ENCODE measurements at places on chromosomes 1 and 21.

GRCh38 chr1:44217809-44218410 lies 4.6 kb downstream of the DMAP1 start:
- peak; percentile 80 for DNase-seq

- no peak for DNase-seq
Observed at GRCh38 chr1:154448331-154448811, 43.2 kb downstream of the IL6R start.

DNA sequence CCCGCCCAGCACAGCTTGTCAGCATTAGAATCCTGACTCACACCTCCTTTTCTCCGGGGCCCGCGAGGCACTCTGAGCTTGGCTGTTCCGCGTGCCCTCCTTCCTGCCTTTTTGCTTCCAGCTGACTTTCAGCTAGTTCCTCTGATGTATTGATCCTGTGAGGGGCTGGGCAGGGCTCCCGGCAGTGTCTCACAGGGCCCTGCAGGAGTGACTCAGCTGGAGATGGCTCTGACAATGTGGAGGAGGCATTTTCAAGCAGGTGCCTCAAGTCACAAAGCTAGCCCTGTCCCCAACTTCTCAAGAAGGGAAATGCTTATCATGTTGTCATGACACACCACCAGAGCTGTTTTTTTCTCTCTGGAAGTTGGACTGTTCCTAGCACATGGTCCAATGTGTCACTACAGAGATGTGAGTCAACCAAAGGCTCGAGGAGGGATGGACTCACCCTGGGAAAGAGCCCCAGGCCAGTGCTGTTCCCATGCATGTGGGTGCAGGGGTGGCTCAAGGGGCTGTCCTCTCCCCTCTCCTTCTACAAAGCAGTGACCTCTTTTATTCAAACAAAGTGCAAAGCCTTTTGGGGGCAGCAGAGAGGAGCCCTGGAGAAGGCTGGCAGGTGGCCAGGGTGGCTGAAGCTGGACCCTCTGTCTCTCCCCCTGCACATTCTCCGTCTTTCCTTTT lies 30.6 kb downstream of the SYT6 start:
- no peak for DNase-seq

DNA sequence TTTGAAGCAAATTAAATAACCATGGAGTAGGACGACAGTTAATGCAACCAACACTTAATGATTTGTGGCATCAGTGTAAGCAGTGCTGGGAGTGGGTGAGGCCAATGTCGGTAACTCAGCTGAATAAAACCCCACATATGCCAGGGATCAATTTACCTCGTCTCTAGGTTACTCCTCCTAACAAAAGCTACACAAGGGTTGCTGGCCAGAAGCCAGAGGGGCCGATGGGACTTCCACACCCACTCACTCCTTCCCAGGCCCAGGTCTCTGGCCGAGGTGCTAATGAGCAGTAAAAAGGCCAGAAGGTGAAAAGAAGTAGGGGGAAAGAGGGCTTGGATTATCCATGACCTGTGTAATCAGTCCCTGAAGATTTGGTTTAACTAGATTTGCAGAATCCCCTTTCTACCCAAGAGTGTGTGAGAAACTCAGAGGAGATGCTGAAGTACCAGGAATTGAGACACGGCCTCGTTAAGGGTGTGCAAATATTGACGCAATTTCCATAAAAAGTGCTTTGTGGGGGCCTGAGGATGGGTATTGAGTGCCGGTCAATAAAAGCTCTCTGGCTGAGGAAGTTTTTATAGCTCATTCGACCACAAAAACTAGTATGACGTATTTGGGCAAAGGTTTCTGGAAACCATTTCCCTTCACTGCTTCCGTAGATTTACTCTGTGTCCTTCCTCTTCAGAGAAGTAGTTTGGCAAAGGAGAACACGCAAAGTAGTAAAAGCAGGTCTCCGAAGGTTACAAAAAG lies 145.5 kb downstream of the TBX15 start:
- DNase-seq, result no peak

DNA sequence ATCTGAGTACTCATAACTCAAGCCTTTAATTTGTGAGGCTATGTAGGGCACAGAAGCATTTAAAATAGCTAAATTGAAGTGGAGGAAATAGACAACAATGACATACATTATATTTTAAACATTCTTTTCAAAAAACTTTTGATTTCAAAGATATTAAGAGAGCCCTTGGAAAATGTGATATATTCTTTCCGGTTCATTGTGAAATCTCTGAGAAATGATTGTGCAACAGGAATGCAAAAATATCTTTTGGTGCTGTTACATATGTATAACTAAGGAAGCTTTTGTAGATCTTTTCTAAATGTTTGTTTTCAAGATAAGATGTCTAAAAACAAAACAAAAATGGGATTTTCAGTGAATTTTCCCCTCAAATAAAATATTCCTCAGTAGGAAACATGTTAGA lies 185.2 kb downstream of the LEPR start:
- no peak for DNase-seq

- DNase-seq, result no peak
Observed at GRCh38 chr1:180198196-180198595, 31.9 kb upstream of the LHX4 start.

DNA sequence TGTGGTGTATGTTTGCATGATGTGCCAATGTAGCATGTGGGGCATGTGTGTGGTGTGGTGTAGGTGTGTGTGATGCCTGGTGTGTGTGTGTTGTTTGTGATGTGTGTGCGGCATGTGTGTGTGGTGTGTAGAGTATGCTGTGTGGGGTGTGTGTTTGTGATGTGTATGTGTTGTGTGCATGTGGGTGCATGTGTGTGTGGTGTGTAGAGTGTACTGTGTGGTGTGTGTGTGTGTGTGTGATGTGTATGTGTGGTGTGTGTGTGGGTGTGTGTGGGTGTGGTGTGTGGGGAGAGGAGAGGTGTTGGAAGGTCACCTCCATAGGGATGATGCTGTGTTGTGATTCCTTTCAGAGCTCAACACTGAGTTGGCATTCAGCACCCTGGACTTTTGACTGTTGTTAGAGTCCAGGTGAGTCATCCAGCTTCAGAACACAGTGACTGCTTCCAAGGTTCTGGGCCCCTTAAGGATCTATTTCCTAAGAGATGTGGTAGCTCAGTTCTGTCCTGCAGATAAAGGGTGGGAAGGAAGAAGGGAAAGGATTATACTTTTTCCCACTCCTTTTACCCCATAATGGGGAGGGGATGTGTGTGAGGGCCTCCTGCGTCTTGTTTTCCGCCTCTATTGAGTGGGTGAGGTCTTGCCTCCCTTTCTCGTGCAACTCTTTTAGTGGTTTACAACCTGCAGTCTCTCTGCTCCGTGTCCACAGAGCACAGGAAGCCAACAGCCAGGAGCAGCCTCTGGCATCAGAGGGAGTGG lies 47.6 kb downstream of the RHOU start:
- no peak for DNase-seq

- no peak for DNase-seq
Observed at GRCh38 chr1:51523931-51524330, 4.9 kb upstream of the EPS15 start.

GRCh38 chr1:22749503-22749902 lies 38.9 kb downstream of the EPHB2 start:
- no peak for DNase-seq

DNA sequence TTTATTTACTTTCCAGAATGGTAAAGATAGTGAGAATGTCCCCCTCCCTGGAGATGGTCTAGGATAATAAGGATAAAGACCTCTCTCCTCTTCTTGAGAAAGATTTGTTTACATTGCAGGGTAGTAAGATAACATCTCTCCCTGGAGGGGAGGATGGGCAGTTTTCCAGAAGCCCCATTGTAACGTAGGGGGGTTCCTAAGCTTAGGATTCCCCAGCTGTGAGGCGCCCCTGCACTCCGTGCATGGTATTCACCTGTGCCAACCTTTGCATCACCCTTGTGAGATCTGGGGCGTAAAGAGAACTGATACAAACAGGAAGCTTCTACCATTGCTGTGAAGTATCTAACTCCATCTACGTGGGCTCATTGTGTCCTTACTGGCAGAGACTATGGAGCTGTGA lies 148.7 kb upstream of the DNAH14 start:
- no peak for DNase-seq

GRCh38 chr1:89615676-89616598 lies 17.0 kb upstream of the LRRC8C start:
- no peak for DNase-seq

- no peak for DNase-seq
Observed at GRCh38 chr1:170290276-170290675, 144.5 kb downstream of the NTMT2 start.

DNA sequence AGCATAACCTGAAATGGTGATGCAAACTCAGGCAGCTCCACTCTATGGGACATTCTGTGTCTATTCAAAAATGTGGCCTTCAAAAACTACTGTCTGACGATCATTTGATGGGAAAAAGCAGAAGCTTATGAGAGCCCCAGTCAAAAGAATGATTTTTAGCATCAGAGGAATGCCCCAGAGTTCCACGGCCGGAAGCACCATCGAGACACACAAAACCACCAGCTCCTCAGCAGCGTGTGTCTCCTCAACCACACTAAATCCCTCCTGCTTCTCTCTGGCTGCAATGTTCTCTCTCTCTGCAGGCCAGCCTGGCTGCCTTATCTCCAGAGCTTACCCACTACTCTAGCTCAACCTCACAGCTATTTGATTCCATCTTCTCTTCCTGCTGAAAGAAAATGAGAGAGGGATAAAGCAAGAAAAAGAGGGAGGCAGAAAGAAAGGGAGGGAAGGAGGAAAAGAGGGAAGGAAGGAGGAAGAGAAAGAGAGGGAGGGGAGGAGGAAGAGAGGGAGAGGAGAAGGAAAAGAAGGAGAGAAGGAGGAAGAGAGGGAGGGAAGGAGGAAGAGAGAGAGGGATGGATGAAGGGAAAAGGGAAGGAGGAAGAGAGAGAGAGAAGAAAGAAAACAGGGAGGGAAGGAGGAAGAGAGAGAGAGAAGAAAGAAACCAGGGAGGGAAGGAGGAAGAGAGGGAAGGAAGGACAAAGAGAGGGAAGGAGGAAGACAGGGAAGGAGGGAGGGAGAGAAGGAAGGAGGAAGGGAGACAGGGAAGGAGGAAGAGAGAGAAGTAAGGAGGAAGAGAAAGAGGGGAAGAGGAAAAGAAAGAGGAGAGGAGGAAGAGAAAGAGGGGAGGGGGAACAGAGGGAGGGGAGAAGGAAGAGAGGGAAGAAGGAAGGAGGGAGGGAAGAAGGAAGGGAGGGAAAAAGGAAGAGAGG lies 33.5 kb upstream of the LAPTM5 start:
- no peak for DNase-seq

DNA sequence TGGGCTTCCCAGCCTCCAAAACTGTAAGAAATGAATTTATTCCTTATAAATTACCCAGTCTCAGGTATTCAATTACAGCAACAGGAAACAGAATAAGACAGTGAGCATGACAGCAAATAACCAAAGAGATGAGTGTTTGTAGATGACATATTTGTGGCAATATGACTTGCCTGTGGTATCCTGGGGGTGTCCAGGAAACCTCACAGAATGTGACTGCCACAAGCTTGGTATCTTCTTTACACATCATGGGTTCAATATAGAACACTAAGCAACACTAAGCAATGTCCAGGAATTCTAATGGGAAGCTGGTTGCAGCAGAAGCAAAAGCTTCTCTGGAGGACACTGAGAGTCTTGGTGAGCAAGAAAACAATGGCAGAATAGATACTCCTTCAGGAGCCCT lies 236.4 kb upstream of the BEND5 start:
- no peak for DNase-seq

- DNase-seq, result no peak
Observed at GRCh38 chr1:150268340-150268704, 494 bp downstream of the APH1A start.

GRCh38 chr1:40039245-40039756 lies 1.2 kb upstream of the CAP1 start:
- DNase-seq, result no peak

DNA sequence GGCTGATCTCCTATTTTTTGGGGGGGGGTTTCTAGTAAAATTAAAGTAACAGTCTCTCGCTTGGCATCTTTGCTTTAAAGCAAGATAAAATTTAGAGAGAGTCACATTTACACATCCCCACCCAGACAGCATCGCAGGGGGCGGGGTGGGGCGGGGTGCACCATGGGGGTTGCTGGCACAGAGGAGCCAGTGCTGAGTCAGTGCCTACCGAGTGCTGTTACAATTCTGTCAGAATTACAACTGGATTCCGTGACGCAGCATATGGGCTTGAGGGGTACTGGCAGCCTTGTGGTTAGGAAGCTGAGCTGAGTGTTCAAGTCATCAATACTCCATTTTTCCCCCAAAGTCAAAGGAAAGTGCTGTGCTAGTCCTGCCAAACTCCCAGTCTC lies 175.9 kb downstream of the PRDM16 start:
- DNase-seq, result no peak

GRCh38 chr1:26404641-26405040 lies 6.0 kb upstream of the LIN28A start:
- DNase-seq, result no peak

- no peak for DNase-seq
Observed at GRCh38 chr1:29282924-29283803, 46.8 kb downstream of the PTPRU start.

DNA sequence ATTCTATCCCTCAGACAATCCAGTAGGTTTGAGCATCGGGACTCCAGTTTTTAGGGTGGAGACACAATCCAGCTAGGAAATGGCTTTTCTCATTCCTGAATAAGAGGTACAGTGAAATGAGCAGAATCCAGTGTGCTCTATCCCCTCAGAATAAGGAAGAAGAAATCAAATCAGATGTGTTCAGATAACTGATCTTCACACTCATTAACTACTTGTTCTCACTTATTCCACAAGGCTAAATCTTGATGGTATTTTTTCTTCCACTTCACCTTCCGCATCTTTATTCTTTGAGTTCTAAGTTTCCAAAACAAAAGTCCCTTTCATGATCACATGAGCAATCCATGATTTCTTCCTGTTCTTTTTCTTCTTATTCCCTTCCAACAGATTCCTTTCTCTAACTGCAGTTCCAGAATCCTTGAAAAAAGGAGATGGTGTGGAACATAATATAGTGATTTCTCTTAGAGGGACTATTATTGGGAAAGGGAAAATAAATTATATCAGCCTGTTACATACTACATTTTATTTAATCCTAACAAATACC lies 1.7 kb downstream of the SYT11 start:
- no peak for DNase-seq

DNA sequence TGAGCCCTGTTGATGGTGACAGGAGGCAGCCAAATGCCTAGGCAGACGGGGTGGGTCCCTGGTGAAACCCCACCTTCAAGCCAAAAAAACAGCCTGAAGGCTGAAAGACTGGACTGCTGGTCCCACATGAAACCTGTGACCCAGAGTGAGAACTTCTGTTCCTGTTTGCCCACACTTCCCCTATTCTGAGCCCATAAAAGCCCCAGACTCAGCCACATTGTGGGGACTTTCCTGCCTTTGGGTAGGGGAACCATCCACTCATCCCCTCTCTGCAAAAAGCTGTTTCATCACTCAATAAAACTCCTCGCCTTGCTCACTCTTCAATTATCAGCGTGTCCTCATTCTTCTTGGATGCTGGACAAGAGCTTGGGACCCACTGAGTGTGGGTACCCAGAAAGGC lies 25.2 kb downstream of the HTR6 start:
- DNase-seq, result no peak

All from activated naive CD8-positive, alpha-beta T cell treated with anti-CD3 and anti-CD28 coated beads, Interleukin-2, amount 10 ng/mL, durations not matched to agents 7 days and 5 days (primary cell).